NCI-H226 (cell line): ENCODE measurements at places on chromosomes 4 and X.

DNA sequence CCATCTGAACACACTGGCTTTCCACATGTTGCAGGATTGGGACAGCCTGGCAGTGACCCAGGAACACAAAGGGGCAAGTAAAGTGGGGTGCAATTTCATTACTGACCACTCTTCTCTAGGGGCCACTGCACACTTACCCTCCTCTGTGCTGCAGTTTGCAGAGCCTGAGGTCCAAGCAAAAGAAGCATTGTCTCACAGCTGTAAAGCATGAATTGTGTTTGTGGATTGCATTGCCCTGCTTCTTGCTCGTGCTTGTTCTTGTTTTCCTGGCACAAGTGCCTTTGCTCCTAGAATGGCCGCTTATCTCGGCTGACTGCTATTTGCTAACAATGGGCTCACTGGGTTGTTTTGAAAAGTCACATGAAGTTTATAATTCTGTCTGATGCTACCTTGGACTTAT, 209.1 kb upstream of the JADE1 start:
- no peak for DNase-seq

DNA sequence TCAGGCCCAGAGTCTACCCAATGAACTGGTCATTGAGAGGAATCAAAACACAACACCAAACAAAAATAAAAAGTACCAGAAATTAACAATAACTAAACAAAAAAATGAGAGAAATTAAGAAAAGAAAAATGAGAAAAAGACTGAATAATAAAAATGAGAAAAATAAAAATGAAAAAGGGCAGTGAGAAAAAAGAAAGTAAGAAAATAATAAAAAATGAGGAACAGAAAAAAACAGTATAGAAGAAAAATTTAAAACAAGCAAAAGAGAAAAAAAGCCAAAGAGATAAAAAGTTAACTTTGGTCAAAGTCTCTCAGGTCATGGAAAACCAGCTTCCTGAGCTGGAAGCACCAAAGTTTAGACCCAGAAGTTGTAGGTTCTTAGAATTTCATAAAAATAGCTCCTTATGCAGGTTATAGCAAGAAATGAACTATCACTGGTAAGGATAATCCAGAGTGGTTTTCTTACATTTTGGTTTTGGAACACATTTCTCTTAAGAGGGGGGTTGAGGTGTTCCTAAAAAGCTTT, 51.0 kb upstream of the WDR17 start:
- no peak for DNase-seq

- peak; percentile 65 for DNase-seq
These were observed 58.5 kb upstream of the PITX2 start for GRCh38 chr4:110681381-110681780.

GRCh38 chrX:10043386-10043785, 76.2 kb downstream of the CLDN34 start:
- no peak for DNase-seq

- peak; percentile 36 for DNase-seq
These were observed 22.1 kb downstream of the YIPF7 start for GRCh38 chr4:44629280-44629866.

GRCh38 chr4:88937081-88937480, 119.9 kb downstream of the FAM13A start:
- DNase-seq = peak; percentile 71

DNA sequence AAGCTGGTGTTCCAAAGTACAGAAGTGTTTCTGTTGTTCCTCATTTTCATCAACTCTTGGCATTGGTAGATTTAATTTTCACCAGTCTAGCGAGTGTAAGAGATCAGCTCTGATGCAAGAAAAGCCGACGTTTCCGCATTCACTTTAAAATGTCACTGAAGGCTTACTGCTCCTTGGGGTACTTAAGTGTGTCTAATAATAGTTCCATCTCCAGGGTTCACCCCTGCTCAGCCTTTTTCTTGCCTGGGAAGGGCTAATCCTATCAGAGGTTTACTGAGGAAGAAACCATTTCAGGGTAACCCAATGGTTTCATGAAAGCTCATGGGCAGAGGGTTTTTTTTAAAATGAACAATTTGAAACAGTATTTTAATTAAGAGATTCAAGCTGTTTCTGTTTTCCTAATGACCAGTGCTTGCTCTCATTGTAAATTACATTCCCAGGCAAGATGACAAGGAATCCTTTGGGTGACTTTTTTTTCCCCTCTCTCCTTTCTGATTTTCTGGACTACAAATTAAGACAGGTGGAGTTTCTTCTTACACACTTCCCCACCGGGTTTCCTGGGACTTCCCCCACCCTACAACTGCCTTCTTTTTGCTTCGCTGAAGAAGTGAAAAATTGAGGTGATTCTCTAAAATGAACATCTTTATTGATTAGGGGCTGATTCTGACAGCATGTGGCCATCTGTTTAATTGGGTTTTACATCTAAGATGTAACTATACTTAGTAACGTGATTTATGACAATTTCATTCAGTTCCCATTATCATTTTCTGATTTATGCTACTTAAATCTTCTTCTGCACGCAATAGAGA, 78.7 kb upstream of the CBLL2 start:
- no peak for DNase-seq

GRCh38 chrX:41481264-41482109, 34.3 kb downstream of the NYX start:
- DNase-seq = no peak

DNA sequence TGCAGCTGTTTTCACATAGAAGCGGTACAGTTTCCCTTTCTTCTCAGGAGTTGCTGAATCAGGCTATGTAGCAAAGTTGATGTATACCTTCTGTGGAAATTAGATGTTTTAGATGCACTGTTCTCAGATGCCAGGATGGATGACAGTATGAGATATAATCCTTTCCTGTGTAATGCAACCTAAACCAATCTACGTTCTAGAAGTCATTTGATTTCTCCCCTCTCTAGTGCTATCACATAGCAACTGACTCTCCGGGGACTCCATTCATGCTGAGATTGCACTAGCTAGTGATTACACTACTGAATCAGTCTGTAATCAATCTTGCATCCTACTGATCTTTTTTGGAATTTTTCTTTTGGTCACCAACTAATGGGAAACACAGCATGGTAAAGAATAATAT, 1881.7 kb downstream of the PCDH7 start:
- no peak for DNase-seq

- no peak for DNase-seq
These were observed 239.4 kb downstream of the LDB2 start for GRCh38 chr4:16659079-16659478.

DNA sequence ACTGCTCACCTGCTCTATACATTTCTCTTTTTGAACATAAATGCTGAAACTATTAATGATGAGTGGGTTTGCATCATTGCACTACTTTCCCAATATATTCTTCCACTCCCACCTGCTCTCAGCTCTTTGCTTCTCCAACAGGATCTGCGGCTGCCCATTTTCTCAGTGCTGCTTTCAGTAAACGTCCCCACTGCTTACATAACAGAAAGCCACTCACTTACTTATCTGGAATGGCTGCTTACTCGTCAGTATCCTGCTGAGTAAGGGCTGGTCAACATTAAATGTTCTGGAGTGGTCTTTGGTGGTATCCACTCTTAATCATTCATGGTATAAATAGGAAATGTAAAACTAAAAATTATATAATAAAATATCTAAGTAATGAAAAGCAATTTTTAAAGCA, 112.8 kb upstream of the HPF1 start:
- DNase-seq = no peak

DNA sequence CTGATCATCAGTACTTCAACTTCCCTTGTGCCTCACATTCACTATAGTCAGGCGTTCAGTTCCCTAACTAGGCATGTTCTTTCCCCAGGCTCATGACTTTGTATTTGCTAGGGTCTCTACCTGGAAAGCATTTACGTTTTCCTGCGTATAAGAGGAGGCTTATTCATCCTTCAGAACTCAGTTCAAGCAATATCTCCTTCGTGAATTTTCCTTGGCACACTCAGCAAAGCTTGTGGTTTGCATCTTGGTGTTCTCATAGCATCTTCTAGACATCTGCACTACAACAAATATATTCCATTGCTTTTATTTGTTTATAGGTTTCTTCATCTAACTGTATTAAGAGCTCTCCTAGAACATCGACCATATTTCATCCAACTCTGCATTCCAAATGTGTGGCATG, 2.6 kb downstream of the CXCL6 start:
- DNase-seq = no peak

DNA sequence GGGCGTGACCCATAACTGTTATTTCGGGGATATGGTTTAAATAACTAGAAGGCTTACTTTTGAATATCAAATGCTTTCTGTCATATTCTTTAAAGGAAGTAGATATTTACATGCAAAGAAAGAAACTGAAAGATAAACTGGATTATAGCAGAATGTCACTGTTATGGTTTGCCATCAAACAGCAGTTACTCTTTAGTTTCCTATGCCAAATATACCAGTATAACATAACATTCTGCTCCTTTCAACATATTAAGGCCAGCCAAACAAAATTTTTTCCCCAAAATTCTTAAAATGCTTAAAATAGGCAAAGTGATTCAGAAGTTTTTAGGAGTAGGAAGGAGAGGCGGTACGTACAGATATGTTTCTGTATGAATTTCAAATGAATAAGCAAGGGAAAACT, 27.0 kb downstream of the KDM6A start:
- DNase-seq = no peak

GRCh38 chr4:82746705-82747574, 51.7 kb downstream of the SCD5 start:
- no peak for DNase-seq

GRCh38 chr4:6087669-6088341, 69.6 kb upstream of the C4orf50 start:
- DNase-seq = peak; percentile 27

- DNase-seq = no peak
These were observed 118.0 kb upstream of the GIMD1 start for GRCh38 chr4:106486533-106486932.

GRCh38 chrX:126489116-126489695, 63.4 kb downstream of the DCAF12L1 start:
- DNase-seq = no peak

DNA sequence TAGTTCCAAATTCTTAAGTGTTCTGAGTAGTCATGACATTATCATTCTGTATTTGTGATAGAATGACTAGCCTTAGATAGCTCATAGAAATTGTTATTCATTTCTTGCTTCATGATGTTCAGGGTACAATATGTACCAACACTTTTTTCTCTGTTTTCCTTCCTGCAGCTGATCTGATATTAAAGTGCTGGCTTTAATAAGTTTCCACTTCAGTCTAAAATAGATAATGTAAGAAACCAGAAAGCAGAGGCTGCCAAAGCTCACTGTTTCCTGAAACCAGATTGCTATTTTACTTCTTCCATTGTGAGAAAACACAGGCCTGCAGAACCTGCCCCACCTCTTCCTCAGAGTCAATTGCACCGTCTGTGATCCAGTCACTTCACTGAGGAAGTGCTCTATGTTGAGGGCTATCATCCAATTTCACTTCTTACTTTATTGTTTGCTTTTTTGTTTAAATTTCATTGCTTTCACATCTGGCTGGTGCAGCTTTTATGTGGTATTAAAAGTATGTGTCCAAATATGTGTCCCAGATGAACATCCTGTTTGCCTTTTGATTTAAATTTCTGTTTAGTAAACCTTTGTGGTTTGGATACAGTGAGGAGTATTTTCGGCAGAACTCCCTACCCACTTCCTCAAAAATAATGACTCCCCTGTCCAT, 652.1 kb downstream of the ANKRD50 start:
- DNase-seq = no peak

GRCh38 chr4:48342606-48342880, 1.2 kb downstream of the SLAIN2 start:
- no peak for DNase-seq

DNA sequence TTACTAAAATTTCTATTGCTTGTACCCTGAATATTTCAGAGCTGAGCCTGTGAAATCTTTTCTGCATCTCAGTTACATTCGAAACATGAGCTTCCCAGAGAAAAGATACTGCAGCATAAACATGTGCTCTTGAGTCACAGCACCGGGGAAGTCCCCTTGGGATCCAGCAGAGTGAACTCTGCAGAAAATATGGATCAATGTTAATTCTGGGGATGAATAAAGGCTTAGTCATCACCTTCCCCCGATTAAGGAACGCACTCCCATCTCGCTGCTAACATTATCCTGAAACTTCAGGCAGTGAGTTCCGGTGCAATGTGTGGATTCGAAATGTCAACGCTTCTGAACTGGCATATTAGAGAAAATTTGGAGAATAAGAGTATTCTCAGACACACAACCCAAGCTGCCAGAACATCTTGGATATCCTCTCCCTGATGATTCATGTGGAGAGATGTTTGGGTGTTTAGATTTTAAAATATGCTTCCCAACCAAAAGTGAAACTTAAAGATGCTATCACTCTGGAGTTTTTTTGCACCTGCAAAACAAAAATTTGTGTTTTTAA, 90.8 kb downstream of the IRF2 start:
- DNase-seq = peak; percentile 90

DNA sequence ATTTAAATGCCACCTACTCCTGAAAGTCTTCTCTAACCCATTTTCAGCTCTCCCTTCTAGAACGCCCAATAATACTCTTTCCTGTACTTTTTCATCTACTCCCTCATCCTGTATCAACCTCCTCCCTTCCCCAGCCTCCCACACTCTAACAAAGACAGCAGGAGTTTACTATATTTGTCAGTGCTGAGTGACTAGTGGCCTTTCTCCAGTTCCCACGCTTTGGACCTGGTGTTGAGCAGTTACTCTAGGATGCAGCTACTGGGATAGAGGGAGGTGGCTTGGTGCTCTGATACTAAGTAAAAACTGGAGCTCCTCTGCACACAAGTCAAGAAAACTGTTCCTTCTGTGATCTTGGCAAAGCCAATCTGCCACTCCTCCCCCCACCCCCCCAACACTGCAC, 36.1 kb upstream of the KLHL13 start:
- no peak for DNase-seq

DNA sequence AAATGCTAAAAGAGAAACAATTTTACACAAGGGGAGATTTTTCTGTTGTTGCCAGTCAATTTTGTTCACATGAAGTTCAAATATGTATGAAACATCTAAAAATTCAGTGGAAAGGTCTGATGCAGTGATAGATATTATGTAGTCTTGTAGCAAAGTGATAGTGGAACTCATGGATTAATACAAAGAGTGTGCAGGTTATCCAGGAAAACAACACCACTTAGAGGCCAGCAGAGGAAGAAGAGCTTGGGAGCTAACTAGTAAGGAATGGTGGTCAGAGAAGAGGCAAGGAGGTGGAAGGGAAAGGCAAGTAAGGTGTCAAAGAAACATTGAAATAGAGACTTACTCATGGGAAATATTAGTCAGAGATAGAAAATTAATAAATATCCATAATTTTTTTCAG, 395.6 kb downstream of the MAPK10 start:
- no peak for DNase-seq

GRCh38 chrX:586351-586750, 44.2 kb upstream of the SHOX start:
- DNase-seq = no peak

GRCh38 chr4:108830509-108831244, 67.8 kb upstream of the ETNPPL start:
- DNase-seq = no peak

GRCh38 chrX:49610718-49611310, 12.0 kb downstream of the GAGE1 start:
- no peak for DNase-seq

DNA sequence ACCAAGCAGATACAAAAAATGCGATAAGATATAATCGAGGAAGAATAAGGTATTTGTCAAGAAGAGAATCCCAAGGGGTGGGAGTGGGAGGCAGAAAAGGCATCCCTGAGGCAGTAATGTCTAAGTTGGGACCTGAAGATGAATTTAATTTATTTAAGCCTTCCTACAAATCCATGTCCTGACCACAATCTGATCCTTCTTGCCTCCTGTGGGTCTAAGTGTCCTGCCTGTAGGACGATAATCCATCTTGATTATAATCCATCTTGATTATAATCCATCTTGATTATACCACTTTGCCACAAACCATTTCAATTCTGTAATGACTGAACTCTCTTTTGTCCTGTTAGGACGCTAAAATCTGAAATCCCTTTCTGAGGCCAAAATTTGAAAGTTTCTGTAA, 130.2 kb downstream of the COL25A1 start:
- no peak for DNase-seq

GRCh38 chr4:92120810-92121498, 182.8 kb upstream of the GRID2 start:
- DNase-seq = no peak
